ENCODE measurements at places on chromosomes 16 and 17.

DNA sequence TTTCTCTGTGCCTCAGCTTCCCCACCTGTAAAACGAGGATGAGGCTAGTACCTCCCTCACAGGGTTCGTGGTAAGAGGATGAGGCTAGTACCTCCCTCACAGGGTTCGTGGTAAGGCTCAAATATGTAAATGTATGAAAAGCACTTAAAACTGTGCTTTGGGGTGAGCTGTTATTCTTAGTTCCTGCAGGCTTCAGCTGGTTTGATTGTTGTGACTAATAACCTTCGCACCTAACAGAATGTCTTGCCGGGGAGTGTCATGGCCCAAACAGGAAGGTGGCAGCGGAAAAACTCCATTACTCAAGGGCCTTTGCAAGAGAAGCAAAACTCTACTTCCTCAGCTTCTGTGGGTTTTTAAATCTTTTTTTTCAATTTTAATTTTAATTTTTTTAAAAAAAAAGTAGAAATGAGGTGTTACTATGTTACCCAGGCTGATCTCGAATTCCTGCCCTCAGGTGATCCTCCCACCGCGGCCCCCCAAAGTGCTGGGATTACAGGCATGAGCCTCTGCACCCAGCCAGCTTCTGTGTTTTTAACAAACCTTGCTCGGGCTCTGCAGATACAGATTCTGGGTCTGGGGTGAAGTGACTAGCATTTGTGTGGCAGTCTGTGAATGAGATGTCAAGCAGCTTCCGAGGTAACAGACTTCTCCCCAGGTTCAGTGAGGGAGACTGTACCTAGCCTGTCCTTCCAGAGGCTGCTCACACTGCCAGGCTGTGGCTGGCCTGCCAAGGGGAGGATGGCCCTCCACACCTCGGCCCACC lies 103.0 kb downstream of the RAB11FIP4 start:
- no peaks in the 10 kb centered on the region for H3K4me1 ChIP-seq
- H3K27me3 ChIP-seq, result no peaks in the 10 kb centered on the region
- H3K36me3 ChIP-seq, result no peaks in the 10 kb centered on the region
- no peak overlapping the region for H3K4me3 ChIP-seq

DNA sequence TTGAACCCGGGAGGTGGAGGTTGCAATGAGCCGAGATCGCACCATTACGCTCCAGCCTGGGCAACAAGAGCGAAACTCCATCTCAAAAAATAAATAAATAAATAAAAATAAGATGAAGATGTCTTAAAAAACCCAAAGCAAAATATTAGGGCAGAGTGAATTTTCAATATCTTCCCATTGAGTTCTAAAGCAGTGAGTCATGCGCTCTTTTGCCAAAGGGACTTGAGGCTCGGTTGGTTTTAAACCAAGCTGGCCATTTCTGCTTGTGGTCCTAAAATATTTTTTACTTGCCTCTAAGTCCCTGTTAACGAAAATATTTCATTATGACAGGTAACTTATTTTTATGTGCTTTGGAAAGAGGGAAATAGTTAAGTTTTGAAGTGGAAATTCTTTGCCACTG lies 4.7 kb downstream of the PAFAH1B1 start:
- peaks cover 3% of the 10 kb centered on the region for H3K4me1 ChIP-seq
- DNase-seq, result no peak
- no peaks in the 10 kb centered on the region for H3K36me3 ChIP-seq
- H3K27ac ChIP-seq, result no peak overlapping the region
- H3K4me3 ChIP-seq, result no peak overlapping the region
- no peaks in the 10 kb centered on the region for H3K27me3 ChIP-seq

- no peaks in the 10 kb centered on the region for H3K27me3 ChIP-seq
- H3K4me1 ChIP-seq, result no peaks in the 10 kb centered on the region
- no peaks in the 10 kb centered on the region for H3K36me3 ChIP-seq
- no peak overlapping the region for H3K27ac ChIP-seq
These were observed 17.5 kb downstream of the UNC13D start for GRCh38 chr17:75826561-75827307.

GRCh38 chr16:75065149-75065505 lies 51.5 kb downstream of the LDHD start:
- no peak overlapping the region for H3K27ac ChIP-seq
- no peaks in the 10 kb centered on the region for H3K27me3 ChIP-seq
- DNase-seq, result no peak
- no peaks in the 10 kb centered on the region for H3K4me1 ChIP-seq
- H3K4me3 ChIP-seq, result no peak overlapping the region
- no peaks in the 10 kb centered on the region for H3K36me3 ChIP-seq

DNA sequence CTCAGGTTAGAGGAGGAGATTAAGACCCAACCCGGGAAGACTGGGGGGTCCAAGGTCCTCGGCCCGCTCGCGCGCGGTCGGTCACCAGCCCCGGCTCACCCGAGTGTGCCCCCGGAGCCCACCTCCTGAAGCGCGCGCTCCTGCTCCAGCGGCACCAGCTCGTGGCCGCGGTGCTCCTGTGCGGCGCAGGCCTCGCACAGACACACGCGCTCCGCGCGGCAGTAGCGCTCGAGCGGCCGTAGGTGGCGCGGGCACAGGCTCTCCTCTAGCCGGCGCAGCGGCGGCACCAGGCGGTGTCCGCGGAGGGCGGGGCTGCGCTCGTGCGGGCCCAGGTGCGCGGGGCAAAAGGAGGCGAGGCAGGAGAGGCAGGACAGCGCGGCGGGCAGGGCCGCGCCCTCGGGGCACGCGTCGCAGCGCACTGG lies 618 bp downstream of the TRIM47 start:
- no peaks in the 10 kb centered on the region for H3K27me3 ChIP-seq
- peaks cover 3% of the 10 kb centered on the region for H3K4me1 ChIP-seq
- H3K27ac ChIP-seq, result peak overlapping the region; percentile 59
- H3K36me3 ChIP-seq, result no peaks in the 10 kb centered on the region
- DNase-seq, result peak; percentile 84

GRCh38 chr16:17753434-17753833 lies 282.7 kb upstream of the XYLT1 start:
- H3K27me3 ChIP-seq, result no peaks in the 10 kb centered on the region
- DNase-seq, result no peak
- no peaks in the 10 kb centered on the region for H3K36me3 ChIP-seq

DNA sequence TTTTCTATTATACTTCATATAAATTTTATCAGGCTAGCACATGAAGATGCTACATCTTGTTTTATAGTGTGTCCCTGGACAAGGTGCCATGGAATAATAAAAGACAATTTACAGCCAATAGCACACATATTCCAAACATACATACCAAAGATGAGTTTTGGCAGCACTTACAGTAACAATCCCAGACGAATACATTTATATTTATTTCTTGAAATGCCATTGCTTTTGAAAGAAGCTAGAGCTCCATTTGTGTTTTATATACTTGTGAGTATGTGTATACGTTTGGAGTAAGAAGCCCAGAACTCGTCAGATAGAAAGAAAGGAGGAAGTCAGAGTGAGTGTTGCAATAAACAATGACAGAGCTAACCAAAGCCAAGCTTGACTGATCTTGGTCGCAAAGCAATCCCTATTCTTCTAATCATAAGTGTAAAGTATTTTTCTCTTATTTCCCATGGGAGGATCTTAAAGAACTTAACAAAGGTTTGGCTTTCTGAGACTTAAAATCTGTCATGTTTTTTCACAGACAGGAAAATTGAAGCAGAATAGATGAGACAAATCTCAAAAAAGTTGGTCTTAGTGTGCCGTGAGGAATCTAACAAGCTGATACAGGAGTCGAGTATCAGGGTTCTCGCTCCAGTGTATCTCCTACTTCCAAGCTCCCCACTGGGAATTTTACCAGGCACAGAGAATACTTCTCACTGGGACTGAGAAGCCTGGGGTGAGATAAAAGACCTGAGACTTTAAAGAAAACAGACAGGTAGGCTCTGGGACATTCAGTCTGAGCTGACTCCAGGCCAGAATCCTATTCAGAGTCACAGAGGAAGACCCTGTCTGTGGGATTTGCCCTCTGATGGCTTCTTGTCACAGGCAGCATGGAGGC lies 175.4 kb downstream of the AATF start:
- no peak overlapping the region for H3K4me3 ChIP-seq
- peaks cover 2% of the 10 kb centered on the region for H3K36me3 ChIP-seq
- DNase-seq, result no peak
- no peaks in the 10 kb centered on the region for H3K27me3 ChIP-seq
- no peaks in the 10 kb centered on the region for H3K4me1 ChIP-seq

GRCh38 chr17:69728816-69729215 lies 314.3 kb downstream of the MAP2K6 start:
- H3K4me1 ChIP-seq, result no peaks in the 10 kb centered on the region
- H3K36me3 ChIP-seq, result no peaks in the 10 kb centered on the region
- DNase-seq, result no peak
- H3K27me3 ChIP-seq, result no peaks in the 10 kb centered on the region
- no peak overlapping the region for H3K27ac ChIP-seq

GRCh38 chr17:45090711-45091110 lies 29.6 kb downstream of the NMT1 start:
- peak overlapping the region; percentile 23 for H3K27ac ChIP-seq
- no peaks in the 10 kb centered on the region for H3K27me3 ChIP-seq
- H3K36me3 ChIP-seq, result no peaks in the 10 kb centered on the region
- DNase-seq, result no peak

DNA sequence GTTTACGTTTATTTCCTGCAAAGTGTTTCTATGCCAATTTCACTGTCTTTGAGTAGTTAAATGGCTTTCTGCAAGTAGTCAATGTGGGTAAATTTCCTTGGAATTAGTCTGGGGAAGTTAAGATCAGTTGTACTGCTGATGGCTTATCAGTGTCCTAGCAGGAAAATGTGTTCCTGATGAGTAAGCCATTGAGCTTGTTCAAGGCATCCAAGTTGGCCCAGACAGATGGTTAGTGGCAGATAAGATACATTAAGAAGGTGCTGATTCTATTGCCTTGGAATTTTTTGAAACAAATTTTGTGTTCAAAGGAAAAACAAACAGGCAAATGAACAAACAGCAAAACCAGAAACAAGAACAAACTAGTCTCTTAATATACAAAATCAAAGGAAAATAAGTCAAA lies 258.4 kb downstream of the MAP2K6 start:
- no peaks in the 10 kb centered on the region for H3K36me3 ChIP-seq
- no peaks in the 10 kb centered on the region for H3K27me3 ChIP-seq
- DNase-seq, result no peak

- no peak for DNase-seq
- no peaks in the 10 kb centered on the region for H3K27me3 ChIP-seq
- H3K4me3 ChIP-seq, result no peak overlapping the region
- H3K27ac ChIP-seq, result no peak overlapping the region
These were observed 43.8 kb downstream of the COPRS start for GRCh38 chr17:31815212-31815730.

- no peak overlapping the region for H3K27ac ChIP-seq
- H3K36me3 ChIP-seq, result no peaks in the 10 kb centered on the region
- H3K27me3 ChIP-seq, result no peaks in the 10 kb centered on the region
- peaks cover 2% of the 10 kb centered on the region for H3K4me1 ChIP-seq
These were observed 1006.7 kb upstream of the GOT2 start for GRCh38 chr16:59740858-59741257.

GRCh38 chr17:828761-829160 lies 46.6 kb downstream of the MRM3 start:
- H3K36me3 ChIP-seq, result no peaks in the 10 kb centered on the region
- H3K4me1 ChIP-seq, result no peaks in the 10 kb centered on the region
- no peak for DNase-seq
- no peak overlapping the region for H3K4me3 ChIP-seq
- H3K27ac ChIP-seq, result no peak overlapping the region

GRCh38 chr16:76345163-76345661 lies 68.0 kb downstream of the CNTNAP4 start:
- DNase-seq, result no peak
- H3K27ac ChIP-seq, result no peak overlapping the region
- no peaks in the 10 kb centered on the region for H3K36me3 ChIP-seq

DNA sequence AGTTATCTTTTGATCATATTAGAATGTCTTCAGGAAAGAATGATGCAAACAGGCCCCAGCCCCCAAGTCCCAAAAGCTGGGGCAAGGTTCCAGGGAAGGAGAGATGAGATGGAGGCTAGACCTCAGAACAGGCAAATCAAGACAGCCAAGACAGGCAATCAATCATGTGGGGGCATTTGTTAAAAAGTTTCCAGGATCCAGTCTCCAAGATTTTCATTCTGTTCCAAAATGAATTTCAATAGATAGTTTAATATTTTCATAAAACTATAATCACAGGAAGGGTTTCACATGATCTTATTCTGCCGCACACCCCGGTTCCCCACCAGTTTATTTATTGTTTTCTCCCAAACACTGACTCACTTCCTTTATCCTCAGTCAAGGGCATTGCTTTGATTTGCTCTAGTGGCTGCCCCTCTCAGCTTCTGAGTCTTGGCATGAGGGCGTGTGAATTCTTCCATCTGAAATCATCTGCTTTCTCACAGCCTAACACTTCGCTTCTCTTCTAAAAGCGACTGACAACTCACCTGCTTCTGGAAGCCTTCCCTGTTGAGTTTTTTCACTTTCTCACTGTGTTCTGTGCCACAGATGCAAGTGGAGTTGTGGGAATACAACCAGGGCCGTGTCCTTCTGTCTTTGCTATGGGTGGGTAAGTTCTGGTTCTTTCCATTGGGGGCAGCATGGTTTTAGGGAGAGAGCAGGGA lies 12.2 kb upstream of the TERF2 start:
- no peaks in the 10 kb centered on the region for H3K27me3 ChIP-seq
- no peaks in the 10 kb centered on the region for H3K36me3 ChIP-seq
- DNase-seq, result no peak
- no peak overlapping the region for H3K27ac ChIP-seq
- H3K4me3 ChIP-seq, result no peak overlapping the region

GRCh38 chr16:27267037-27267677 lies 1.4 kb downstream of the NSMCE1 start:
- no peak overlapping the region for H3K4me3 ChIP-seq
- H3K36me3 ChIP-seq, result no peaks in the 10 kb centered on the region
- DNase-seq, result no peak
- no peaks in the 10 kb centered on the region for H3K27me3 ChIP-seq
- no peak overlapping the region for H3K27ac ChIP-seq

DNA sequence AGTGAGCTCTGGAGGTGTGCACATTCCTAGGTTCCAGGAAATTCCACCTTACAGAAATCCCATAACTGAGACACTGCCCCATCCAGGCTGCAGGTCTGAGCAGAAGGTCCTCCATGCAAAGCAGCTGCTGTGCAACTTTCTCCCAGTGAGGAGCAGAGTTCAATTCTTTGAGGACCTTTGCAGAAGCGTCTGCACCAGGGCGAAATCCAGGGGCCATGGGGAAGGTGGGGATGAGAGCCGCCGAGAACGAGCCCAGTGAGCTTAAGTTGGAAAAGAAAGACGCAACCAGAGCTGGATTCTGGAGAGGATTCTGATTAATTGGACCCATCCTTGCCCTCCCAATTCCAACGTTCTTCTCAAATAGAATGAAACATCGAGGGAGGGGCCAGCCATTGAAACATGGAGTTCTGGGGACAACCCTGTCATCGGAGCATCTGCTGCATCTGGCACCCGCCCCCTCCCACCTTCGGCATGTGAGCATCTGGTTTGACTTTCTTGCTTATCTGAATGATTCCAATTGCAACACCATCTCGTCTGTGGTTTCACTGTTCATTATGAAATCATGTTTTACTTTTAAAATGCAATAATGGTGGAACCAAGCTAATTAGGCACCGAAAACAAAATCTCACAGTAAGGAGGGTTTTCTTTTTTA lies 190.6 kb upstream of the FOXF1 start:
- H3K4me3 ChIP-seq, result no peak overlapping the region
- H3K27me3 ChIP-seq, result no peaks in the 10 kb centered on the region
- peak; percentile 30 for DNase-seq
- H3K27ac ChIP-seq, result no peak overlapping the region
- no peaks in the 10 kb centered on the region for H3K4me1 ChIP-seq
